ENCODE measurements at places on chromosomes 12 and 14.

- no peak for DNase-seq
Measured at GRCh38 chr14:77570706-77571268, 45.6 kb downstream of the SPTLC2 start.

DNA sequence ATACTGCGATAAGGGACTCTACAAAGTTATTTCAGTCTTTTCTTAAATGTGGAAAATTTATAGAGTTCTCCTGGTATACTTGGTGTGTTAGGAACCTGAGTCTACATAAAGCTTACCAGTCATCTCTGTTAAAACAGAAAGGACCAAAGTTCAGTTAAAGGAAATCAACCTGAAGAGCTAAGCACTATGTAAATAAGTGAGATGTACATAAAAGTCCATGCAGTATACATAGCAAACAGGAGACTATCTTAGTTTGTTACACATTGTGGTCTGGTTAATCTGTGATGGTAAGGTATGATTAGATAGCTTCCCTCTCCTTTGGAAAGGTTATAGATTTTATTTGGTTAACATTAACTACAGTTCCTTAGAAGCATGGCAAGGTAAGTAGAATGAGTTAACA is 75.9 kb downstream of the ATP2B1 start:
- no peak for DNase-seq

DNA sequence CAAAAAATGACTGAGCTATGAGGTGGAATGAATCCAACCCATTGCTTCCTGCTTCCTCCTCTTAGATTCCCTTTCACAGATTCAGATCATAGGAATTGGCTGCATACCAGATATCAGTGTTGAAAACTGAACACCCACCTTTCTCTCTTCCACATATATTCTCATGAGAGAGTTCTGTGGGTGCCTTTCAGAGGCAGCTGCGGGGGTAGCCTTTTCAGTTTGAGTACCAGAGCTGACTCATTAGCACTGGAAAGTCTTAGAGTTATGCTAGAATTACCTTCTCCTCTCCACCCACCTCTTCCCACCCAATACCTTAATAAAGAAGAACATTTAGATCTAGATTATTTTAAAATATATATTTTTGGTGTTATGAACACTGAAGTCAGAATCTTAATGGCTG is 495.4 kb upstream of the SEL1L start:
- DNase-seq: no peak

DNA sequence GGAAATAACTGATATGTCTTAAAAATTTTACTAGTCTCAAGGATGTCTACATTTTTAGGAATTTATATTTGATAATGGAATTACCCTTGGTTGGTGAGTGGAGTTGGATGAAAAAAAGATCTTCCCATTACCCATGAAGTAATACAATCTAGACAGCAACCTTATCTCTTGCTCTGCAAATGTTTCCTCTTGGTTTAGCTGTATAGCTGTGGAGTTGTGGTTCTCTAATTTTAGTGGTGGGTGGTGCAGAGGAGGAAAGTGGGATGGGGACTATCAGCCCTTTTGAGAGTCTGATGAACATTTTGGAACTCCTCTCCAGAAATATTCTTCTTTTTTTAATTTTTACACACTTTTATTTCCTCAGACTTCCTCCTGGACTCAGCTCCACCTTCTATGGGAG is 17.1 kb downstream of the SPX start:
- DNase-seq: no peak

DNA sequence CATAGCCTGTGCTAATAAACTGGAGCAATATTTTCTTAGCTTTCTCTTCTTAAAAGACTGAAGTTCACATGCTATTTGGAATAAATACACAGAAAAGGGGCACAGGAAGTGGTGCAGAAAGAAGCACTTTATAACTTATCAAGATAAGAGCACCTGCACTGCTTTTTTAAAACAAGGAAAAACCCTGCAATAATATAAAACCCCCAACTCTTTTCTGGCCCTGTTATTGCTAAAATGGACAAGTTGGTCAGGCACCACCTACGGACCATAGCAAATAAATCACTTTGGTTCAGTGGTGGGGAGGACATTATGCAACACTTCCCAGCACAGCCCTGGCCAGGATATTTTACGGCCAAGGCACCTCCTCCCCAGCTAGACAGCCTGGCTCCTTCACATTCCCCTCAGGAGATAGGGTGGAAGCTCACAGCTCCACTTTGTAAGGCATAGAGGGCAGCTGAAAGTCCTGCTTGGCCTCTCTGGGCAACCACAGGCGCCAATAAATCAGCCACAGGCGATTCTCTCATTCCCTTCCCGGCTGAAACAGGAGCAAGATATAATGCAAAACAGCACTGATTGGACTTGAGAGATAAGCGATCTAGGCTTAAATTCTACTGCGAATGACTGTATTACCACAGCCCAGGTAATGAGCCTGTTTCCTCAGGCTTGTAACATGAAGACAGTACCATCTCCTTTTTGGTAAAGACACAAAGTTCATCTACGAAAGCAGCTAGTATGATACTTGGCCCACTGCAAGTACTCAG is 2.0 kb downstream of the ZBTB25 start:
- DNase-seq: no peak

DNA sequence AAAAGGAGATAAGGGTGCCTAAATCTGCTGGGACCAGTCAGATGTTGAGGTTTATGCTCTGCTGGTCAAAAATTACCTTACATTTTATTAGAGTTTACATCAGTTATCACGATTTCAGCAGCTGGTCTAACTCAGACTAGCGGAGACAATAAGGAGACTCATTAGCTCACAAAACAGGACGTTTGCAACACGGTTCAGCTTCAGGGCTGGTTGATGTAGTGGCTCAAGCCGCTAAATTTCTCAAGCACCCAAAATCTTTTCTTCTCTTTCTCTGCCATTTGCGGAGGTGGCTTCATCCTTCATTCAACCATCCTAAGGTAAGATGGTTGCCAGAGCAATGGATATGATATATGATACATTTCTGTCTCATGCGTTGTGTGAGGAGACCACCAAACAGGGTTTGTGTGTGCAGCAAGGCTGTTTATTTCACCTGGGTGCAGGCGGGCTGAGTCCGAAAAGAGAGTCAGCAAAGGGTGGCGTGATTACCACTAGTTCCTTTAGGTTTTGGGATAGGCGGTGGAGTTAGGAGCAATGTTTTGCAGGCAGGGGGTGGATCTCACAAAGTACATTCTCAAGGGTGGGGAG is 30.3 kb upstream of the CLIP1 start:
- peak; percentile 33 for DNase-seq

DNA sequence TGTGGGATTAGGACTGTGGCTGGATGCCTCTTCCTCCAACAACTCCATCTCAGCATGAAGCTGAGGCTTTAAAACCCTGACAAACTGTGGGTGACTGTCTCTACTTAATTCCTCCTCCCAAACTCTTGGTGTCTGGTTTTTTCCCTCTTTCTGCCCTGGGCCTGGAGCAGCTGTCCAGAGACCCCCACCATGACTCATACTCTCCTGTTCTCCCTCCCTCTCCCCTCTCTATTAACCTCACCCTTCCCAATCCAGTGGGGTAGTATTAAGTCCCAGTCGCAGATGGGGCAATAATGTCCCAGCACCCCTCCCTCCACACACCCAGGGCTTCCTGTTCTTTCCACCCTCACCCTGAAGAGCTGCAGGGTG is 2.0 kb upstream of the DNAJC14 start:
- DNase-seq: no peak

DNA sequence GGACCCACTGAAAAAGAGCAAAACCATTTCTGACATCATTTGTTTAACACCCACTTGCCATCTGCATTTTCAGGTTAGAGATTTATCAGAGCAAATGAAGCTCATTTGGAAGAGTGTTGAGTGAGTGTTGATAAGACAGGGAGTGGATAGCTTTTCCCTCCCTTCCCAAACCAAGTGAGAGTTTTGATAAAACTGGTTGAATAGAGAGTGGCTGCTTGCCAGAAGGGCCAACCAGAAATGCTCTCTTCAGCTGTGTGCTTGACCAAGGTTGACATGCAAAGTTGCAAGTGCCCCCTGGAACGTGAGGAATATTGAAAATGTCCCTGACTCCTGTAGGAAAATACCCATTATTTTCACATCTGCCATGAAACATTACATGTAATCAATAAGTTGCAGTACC is 1487.0 kb upstream of the FLRT2 start:
- DNase-seq: no peak

DNA sequence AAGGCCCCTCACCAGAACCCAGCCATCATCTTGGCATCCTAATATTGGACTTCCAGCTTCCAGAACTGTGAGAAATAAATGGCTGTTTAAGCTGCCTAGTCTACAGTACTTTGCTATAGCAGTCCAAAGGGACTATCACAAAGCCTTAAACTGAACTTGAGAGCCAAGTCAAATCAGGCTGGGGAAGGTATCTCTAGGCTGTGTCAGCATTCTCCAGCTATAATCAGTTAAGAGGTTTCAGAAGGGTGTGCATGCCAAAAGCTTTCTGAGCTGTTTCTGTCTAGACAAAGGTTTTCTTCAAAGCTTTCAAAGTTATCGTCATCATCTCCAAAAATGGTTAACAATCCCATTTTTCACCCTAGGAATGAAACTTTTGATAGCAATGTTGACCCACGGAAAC is 7.6 kb downstream of the ASCL4 start:
- DNase-seq: no peak

- no peak for DNase-seq
Measured at GRCh38 chr12:77152623-77153193, 87.3 kb upstream of the E2F7 start.

- no peak for DNase-seq
Measured at GRCh38 chr12:87687362-87687761, 341.8 kb downstream of the C12orf50 start.

- peak; percentile 7 for DNase-seq
Measured at GRCh38 chr12:57616383-57617101, 5.3 kb downstream of the ARHGEF25 start.

- DNase-seq: no peak
Measured at GRCh38 chr12:24853094-24853493, 95.8 kb downstream of the BCAT1 start.

DNA sequence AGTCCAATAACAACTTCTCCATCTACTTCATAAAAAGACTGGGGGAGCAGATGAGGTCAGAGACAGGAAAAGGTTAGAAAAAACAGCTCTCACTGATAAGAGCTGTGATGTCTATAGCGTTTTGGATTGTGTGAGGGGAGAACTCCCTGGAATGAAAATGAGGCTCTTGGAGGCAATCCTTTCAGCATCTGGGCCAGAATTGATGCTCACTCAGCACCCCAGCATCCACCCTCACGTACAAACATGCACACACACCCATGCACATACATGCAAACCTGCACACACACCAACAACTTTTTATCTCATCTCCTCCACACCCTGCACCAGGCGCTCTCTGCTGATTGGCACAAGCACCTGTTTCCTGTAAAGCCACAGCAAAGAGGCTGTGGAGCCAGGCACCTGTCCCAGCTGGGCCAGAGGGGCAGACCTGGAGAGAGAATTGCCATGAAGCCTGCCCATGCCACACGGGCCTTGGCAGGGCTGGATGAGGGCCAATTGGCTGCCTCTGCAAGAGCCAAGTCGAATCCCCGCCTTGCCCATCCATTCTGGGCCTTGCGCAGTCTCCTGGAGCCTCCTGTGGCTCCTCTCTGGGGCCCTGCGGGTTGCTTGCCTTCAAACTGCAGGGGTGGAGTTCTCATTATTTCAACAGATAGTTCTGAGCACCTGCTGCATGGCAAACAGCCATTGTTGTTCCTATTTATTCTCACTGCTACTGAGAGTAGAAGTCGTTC is 53.1 kb downstream of the SYNE3 start:
- no peak for DNase-seq

DNA sequence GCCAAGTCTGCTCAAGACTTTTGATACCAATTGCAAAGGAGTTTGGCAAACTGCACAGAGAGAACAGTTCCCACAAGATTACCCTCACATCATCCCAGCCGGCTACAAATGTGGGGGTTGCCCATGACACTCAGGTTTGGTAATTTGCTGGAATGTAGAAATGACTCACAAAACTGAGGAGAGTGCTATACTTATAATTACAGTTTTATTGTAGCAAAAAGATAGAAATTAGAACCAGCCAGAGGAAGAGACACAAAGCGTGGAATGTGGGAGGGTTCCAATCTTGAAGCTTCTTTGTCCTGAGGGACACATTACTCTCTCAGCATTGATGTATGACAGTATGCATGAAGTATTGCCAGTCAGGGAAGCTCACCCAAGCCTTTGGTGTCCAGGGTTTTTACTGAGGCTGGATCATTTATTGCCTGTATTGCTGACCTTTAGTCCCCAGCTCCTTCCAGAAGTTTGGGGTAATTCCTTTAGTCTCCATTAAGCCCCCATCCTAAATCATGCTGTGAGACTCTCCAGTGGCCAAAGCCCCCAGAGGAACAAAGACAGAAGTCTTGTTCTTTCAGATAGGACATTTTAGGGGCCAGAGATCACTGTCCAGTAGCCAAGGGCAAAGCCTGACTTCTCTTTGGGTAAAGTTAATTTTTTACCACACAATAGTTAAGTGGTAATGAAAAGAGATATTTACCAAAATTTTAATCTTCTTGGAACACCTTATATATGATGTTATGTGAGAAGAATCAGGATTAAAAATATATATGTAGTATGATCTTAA is 9.9 kb downstream of the TBK1 start:
- no peak for DNase-seq
